ENCODE measurements at places on chromosomes 13 and 19.

DNA sequence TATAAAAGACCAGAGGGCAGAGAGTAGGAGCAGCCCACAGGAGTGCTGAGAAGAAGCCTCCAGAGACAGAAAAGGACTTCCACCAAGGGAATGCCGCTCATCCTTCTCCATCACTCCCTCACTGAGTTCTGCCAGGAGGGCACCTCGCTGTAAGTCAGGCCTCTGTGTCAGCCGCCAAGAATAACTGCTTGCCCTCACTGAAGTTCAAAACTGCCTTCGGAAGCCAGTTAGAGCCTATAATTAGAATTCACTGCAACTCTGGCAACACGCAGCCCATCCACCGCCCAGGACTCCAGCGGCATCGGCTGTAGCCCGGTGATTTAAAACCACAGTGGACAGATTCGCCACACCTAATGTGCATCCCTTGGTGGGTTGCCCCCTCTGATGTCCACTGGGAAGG lies 281.8 kb upstream of the ZNF507 start:
- no peak for DNase-seq

- no peak for DNase-seq
Measured at GRCh38 chr19:35351411-35352176, 3.9 kb downstream of the FFAR1 start.

GRCh38 chr13:93398167-93399035 lies 171.8 kb downstream of the GPC6 start:
- no peak for DNase-seq

DNA sequence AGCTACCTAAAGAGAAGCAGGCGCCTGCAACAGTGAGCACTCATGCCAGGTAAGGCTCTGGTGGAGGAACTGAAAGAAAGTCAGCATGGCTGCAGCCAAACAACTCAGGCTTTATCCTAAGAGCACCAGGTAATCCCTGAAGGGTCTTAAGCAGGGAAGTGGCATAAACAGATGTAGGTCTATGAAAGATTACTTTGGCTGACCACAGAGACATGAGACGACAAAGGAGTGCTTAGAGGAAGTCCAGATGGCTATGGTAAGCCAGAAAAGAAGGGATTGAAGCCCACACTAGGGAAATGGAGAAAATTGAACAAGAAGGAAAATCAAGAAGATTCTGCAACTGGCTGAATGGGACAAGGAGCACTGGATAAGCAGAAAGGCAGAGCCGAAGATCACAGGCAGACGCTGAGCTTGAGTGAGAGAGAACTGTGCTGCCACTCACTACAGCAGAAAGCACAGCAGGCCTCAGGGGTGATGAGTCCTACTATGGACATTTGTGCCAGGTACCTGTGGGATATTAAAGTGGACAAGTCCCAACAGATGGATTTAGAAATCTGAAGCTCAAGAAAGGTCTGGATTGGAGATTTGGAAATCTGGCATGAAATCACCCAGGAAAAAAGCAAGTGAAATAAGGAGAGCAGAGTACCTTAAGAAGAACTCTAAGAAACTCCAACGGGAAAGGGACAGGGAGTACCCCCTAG lies 4.2 kb downstream of the RCBTB1 start:
- DNase-seq, result no peak

DNA sequence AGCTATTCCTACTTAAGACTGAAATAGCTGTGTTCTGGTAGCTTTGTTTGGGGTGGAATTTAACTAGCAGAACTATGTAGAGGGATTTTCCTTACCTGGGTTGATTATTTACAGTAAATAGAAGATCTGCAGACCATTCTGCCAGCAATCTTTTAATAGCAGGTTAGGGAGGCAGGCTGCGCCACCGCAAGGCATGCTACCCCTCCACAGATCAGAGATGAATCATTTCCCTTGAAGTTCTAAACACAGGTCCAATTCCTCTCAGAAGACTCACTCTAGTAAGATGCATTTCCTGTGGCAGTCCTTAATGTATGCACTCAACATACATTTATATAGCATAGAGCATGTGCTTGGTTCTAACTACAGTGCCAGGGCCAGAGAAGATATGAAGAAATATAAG lies 109.0 kb downstream of the TNFRSF19 start:
- peak; percentile 9 for DNase-seq

DNA sequence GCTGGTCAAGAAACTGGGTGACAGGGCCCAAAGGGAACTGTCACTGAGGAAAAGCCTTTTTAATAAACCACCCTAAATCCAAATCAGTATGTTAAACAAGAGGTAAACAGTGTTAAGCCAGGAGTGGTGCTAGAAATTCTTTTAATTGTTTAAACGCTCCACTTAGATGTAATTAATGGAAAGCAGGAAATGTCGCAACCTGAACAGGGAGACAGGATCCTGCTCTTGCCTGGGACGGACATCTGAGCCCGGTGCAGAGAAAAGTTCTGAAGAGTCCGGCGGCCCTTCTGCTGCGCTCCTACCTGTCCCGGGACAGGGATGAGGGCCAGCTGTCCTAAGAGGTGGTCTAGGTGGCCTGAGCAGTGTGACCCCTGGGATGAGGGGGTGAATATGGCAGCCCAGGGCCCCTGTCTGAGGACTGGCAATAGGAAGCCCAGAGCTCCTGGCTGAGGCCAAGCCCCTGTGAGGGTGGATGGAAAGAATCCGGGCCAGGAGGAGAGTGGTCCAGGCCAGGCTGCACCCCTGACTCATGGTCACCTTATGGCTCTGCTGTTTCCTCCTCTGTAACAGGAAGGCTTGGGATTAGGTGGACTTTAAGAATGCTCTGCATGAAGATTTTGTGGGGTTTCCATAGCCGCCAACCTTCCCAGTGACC lies 112.8 kb upstream of the GJB6 start:
- no peak for DNase-seq

GRCh38 chr19:38039966-38040365 lies 133.0 kb downstream of the SIPA1L3 start:
- DNase-seq, result peak; percentile 64

All from dermis microvascular lymphatic vessel endothelial cell (primary cell).